Karpas-422 (cell line): ENCODE measurements at places on chromosomes 1 and 21.
A peak's percentile ranks its signal among the peaks of the same experiment; 100 is the strongest.

DNA sequence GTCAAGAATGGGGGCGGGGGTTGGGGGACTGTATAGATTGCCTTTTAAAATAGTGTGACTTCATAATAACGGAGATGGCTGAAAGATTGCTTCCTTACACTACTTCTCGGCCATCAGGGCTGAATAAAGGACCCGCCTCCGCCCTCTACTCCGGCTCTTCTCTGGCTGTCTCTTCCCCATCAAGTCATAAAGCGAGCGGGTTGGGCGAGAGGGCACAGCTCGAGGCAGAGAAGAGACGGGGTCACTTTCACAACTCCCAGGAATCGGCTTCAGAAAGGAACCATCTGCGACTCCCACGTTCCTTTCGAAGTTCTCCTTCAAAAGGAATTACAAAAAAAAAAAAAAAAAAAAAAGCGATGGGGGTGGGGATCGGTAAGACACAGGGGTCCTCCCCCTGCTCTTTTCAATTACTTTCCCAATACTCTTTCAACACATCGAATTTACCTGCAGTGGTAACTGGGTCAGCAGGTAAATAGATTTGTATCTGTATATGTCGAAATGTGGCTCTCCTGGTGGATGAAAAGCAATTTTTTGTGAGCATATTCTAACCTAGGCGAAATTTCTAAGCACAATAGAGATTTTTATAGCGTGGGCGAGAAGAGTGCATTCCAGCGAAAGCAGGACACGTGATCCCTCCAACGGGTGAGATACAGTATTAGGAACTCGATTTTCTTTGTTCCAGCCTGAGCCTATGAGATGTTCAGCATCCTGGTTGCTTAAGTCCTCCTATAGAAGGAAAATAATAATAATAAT, 2.0 kb downstream of the LRRC7 start:
- DNase-seq = no peak

- no peak for DNase-seq
Measured at GRCh38 chr1:112533029-112533428, 24.3 kb downstream of the WNT2B start.

DNA sequence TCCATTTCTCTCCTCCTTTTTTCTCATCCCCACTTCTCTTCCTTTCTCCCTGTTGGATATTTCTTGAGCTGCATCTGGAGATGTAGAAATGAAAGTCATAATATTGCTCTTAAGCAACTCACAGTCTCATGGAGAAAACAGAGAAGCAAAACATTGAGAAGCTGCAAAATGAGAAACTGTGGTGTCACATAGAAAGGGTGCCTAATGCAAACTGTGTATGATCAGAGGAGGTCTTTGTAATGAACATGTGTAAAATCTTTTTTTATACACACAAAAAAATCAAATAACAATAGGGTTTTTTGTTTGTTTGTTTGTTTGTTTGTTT, 11.8 kb upstream of the SLAMF7 start:
- DNase-seq = no peak

- DNase-seq = no peak
Measured at GRCh38 chr1:171032822-171033702, 57.6 kb upstream of the FMO3 start.

- DNase-seq = no peak
Measured at GRCh38 chr1:153608089-153608682, 4.8 kb downstream of the S100A16 start.

DNA sequence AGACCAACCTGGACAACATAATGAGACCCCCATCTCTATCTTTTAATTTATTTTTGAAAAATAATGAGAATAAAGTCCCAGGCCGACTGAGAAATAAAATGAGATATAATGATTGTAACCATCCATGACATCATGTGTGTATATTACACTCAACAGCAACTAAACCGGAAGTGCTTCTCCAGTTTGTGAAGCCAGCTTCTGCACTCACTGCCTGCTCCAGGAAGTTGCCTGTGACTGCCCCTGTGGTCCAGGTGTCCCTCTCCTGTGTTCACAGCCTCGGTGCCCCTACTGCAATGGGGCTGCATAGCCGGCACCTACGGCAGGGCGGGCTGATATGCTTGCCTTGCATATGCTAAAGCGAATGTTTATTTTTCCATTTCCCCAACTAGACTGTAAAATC, 68.3 kb downstream of the SSBP3 start:
- DNase-seq = no peak

DNA sequence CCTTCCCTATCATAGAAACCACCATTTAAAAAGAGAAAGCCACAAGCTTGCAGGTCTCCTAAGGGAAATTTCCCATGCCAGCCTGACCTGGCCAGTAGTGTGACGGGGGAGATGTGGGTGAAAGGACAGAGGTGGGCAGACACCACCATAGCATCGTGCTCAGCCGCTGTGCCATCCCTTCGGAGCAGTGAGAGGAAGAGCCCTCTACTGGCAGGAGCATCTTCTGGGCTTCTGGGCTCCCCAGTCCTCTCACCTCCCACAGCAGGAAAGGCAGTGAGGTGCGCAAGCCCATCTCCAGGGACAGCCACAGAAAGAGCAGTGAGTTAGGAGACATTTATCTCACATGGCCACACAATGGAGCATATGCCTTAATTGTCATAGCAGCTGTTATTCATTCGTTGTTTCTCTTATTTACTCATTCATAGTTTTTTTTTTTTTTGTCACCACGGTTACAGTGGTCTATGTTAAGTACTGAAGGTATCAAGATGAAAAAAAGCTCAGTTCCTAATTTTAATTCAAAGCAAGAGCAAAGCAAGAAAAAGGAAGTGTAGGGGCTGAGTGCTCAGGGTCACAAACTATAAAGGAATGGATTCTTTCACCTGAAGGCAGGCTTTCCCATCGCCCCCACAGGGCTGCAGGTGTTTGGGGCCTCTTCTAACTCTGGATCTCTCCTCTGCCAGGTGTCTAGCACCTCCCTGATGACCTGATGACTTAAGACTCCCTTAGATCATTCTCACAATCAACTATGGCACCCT, 48.8 kb upstream of the CAMK1G start:
- no peak for DNase-seq

GRCh38 chr21:38422082-38422481, 76.2 kb downstream of the ERG start:
- no peak for DNase-seq

DNA sequence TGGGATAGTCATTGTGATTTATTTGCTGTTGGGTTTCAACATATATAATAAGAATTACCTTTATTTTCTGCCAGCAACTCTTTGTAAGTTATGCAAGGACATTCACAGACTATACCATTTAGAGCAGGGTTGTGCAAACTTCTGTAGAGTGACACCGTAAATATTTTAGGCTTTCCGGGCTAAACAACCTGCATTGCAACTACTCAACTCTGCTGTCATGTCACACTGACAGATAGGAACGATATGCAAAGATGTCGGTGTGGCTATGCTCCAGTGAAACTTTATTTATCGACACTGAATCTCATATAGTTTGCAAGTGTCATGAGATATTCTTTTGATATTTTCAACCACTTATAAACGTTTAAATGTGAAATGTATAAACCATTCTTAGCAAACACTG, 210.4 kb downstream of the BACH1 start:
- DNase-seq = no peak

- DNase-seq = no peak
Measured at GRCh38 chr1:200883118-200883517, 10.3 kb downstream of the GPR25 start.

DNA sequence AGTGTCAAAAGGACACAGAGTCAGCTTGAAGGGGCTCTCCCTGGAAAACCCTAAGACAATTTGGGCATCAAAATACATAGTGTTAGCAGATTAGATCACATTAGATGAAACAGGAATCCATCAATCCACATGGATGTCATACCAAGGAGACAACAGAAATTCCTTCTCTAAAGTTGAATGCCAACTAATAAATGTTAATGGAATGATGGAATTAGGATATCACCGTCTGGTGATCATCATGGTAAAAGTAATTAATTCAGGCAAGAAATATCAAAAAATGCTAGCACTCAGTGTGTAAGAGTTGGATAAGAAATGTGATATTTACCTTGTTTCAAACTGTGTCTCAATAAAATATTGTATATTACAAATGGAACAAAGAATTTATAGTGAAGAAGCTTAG, 10.9 kb upstream of the SLC25A24 start:
- no peak for DNase-seq

DNA sequence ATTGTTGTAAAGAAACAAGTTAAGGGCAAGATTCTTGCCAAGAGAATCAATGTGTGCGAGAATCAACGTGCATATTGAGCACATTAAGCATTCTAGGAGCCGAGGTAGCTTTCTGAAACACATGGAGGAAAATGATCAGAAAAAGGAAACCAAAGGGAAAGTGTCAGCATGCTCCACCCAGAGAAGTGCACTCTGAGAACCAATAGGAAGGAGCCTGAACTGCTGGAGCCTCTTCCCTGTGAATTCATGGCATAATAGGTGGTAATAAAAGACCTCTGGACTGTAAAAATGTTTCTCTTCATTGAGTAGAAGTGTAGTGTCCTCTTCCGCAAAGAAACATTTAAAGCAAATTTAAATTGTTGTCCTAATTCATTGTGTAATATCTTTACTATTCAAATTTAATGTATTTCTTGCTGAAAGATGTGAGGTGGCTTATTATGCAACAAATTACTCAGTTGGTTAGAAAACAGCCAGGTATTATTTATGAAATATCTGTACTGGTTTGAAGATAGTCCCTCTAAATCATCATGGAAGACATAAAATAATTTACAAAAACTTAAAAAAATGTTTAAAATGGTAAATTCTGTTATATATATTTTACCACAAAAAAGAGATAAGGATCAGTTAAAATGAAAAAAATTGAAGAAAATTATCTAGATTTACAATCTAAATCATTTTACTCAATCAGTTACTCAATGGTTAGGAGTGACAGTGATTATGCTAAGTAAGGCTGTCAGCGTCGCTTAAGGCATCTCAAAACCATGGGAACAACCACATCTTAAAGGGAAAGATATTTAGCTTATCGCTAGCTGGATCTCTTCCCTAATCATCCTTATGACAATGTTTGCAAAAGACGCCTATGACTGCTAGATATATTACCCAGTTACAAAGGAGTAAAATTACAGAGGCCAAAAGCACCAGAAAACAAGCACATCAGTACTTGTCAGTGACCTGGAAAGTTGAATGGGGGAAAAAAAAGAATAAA, 31.3 kb downstream of the NVL start:
- no peak for DNase-seq

DNA sequence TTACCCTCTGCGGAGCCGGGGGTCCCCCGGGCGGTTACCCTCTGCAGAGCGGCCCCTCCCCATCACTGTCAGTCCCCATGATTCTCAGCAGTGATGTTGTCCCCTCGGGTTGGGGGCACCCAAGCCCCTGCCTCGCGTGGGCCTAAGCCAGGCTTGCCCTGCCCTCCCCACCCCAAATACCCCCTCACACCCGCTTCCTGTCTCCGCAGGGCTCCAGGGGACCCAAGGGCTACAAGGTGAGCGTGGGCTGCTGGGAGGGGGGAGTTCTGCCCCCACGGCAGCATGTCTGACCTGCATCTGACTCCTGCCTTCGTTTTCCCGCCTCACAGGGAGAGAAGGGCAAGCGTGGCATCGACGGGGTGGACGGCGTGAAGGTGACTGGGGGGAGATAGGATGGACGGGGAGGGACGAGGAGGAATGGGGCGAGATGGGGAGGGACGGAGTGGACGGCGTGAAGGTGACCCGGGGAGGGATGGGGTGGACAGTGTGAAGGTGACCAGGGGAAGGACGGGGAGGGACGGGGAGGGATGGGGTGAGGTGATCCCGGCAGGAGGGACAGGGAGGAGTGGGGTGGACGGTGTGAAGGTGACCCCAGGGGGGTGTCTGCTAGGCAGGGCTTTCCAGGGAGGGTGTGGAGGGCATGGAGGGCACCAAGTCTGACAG, 8.6 kb downstream of the COL6A1 start:
- no peak for DNase-seq

DNA sequence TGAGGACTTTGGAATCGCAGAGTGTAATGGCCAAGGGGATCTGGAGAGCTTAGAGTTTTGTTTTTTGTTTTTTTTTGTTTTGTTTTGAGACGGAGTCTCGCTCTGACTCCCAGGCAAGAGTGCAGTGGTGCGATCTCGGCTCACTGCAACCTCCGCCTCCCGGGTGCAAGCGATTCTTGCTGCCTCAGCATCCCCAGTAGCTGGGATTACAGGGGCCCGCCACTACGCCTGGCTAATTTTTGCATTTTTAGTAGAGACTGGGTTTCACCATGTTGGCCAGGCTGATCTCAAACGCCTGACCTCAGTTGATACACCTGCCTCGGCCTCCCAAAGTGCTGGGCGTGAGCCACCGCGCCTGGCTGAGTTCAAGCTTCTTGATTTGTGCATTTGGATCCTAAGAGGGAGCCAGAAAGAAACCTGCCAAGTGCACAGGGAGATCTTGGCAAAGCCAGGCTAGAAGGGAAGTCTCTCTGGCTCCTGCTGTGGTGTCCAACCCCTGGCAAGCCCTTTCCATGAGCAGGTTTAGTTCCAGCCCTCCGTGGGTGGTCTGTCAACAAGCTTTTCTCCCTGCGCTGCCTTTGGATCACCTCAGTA, 852 bp downstream of the FAAH start:
- DNase-seq = no peak

- no peak for DNase-seq
Measured at GRCh38 chr1:87560601-87561360, 232.1 kb downstream of the LMO4 start.

DNA sequence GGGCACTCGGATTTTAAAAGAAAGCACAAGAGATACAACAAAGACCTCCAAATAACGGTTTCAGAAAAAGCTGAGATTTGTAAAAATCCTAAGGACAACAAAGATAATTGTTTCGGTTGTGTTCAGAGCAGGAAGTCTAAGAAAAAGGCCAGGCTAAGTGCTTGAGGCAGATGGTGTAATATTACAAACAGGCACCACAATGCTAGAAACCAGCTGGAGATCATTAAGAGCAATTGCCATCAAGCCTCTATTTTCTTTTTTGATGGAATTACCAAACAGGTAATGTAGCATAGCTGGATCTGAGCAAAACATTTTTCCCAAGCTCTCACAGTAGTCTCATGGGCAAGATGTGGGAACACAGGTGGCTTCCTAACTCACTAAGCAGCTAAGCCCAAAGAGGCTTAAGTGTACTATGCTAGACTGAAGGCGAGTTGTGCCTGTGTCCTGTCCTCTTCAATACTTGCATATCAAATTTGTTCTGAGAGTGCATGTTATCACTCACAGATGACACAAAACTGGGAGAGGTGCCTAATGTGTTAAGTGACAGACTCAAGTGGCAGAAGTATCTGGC, 161.6 kb downstream of the GLUL start:
- DNase-seq = no peak

- peak; percentile 95 for DNase-seq
Measured at GRCh38 chr1:150067184-150068108, at the start of gene VPS45. Gene VPS45, plus strand, starts transcription at chr1:150067776. Its CDS starts 82 bp downstream, at chr1:150067858.

- no peak for DNase-seq
Measured at GRCh38 chr1:210321131-210321530, 7.6 kb upstream of the HHAT start.

DNA sequence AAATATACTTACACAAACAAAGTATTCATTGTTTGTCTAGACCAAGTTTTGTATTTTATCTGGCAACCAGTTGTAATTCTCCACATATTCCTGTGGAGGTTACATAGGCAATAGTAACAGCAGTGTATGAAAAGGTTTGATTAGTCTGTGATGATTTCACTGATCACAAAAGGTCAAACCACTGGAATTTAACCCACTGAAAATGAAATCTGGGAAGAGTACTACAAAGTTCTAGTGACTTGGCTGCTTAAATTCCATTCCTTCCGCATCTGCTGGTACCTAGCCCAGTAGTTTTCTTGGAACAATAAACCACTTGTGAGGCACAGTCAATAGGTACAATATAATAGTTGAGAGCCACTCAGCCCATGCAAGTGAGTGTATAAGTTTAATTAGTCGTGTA, 205.4 kb downstream of the NFIA start:
- DNase-seq = no peak

- DNase-seq = no peak
Measured at GRCh38 chr1:72557446-72558049, 275.2 kb upstream of the NEGR1 start.

GRCh38 chr1:156176610-156177210, 17.2 kb upstream of the SLC25A44 start:
- DNase-seq = no peak
